Cerebellar cortex (tissue), 1 donor: ENCODE measurements at places on chromosomes 1 and 21.
A peak's percentile ranks its signal among the peaks of the same experiment; 100 is the strongest.

- DNase-seq = no peak
These were observed 8.0 kb downstream of the OLFML3 start for GRCh38 chr1:113987259-113987658.

- no peak for DNase-seq
These were observed 135.2 kb downstream of the SLC44A5 start for GRCh38 chr1:75475696-75476095.

DNA sequence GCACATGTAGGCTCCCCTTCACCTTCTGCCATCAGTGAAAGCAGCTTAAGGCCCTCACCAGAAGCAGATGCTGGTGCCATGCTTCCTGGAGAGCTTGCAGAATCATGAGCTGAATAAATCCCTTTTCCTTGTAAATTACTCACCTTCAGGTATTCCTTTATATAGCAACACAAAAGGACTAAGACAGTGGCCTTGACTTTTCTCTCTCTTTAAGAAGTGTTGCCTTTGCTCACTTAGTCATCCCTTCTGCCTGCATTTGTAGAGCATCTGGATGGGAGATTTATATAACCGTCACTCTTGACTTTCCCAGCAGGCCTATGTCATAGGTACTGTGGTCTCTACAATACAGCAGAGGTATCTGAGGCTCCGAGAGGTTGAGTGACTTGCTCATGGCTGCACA, 3.7 kb downstream of the PCSK9 start:
- no peak for DNase-seq

DNA sequence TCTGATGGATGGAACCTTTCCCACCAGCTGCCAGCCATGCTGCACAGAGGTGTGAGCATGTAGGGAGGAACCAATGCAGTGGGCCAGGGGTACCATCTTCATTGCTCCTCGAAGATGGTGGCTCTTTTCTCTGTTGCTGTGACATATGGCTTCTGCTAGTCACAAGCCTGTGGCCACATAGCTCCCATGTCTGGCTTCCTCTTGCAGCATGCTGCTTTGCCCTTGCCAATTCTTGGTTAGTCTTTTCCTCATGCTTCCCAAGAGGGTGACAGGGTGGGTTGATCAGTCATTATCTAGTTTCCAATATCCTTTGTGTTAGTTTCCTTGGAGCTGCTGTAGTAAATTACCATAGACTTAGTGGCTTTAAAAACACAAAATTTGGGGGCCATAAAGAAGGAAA, 123.4 kb downstream of the ETS2 start:
- no peak for DNase-seq

- no peak for DNase-seq
These were observed 495 bp downstream of the SYNC start for GRCh38 chr1:32701951-32702598.

DNA sequence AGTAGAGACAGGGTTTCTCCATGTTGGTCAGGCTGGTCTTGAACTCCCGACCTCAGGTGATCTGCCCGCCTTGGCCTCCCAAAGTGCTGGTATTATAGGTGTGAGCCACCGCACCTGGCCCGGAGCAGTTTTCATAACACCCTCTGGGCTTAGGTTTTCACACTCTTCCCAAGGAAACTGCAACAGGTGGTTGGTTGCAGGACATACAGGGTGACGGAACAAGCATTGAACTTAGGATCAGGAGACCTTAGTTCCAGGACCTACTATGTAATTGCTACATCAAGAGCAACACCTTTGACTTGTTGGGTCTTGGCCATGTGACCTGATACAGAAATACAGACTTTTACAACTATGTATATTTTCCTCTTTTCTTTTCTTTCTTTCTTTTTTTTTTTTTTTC, 37.9 kb downstream of the MFSD2A start:
- no peak for DNase-seq

DNA sequence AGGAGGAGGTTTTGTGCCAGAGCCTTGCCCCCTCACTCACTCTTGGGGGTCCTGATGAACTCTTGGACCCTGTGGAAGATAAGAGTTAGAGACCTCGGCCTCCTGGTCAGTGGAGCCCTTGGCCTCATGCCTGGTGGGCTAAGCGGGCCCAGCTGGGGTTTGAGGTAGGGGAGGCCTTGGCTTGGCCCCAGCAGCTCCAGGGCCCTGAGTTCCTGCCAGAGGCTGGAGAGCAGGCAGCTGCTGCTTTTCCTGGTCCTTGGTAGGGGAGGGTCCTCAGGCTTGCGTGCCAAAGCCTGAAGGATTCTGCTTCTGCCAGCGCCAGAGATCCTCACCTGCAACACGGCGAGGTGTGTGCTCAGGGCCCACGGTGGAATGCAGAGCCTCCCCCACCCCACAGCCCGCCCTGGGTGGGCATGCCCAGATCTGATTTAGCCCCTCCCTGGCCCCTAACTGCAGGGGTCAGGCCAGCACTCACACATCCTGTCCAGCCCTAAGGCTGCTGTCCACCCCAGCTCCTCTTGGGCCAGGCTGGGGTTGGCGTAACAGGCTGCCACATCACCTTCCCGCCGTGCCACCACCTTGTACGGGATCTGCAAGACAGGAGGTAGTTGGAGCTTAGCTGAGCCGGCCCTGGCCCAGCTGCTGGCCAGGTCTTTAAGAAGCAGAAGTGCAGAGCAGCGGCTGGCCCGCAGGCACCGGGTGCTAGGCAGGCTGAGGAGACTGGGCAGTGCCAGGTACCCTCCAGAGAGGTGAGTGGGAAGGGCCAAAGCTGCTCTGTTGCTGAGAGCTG, 4.7 kb downstream of the GALE start:
- DNase-seq = no peak

DNA sequence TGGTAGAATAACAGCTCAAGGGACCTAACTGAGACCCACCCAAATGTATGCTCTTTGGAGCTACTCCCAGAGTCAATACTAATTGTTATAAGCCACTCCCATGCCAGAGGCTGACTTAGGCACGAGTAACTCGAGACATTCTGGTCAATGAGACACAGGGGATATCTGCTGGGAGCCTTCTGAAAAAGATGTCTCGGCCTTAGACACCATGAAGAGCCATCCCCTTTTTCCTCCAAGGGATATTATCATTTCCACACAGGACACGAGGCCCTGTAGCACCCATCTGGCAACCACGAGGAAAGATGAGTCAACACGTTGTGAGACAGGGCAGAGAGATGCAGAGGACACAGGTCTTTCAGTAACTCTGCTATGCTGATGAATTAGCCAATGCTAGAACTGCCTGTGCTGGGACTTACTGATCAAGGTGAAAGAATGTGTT, 30.7 kb downstream of the ITPKB start:
- no peak for DNase-seq

DNA sequence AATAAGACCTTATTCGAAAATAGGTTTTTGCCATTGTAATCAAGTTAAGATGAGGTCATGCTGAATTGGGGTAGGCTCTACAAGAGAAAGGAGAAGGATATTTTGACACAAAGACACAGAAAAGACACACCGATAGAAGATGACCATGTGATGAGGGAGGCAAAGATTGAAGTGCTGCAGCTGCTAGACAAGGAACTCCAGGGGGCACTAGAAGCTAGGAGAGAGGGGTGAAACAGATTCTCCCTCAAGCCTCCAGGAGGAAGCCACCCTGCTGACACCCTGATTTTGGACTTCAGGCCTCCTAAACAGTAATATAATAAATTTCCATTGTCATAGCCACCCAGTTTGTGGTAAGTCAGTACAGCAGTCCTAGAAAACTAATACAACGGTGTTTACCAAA, 506.8 kb upstream of the CAMK1G start:
- peak; percentile 12 for DNase-seq

DNA sequence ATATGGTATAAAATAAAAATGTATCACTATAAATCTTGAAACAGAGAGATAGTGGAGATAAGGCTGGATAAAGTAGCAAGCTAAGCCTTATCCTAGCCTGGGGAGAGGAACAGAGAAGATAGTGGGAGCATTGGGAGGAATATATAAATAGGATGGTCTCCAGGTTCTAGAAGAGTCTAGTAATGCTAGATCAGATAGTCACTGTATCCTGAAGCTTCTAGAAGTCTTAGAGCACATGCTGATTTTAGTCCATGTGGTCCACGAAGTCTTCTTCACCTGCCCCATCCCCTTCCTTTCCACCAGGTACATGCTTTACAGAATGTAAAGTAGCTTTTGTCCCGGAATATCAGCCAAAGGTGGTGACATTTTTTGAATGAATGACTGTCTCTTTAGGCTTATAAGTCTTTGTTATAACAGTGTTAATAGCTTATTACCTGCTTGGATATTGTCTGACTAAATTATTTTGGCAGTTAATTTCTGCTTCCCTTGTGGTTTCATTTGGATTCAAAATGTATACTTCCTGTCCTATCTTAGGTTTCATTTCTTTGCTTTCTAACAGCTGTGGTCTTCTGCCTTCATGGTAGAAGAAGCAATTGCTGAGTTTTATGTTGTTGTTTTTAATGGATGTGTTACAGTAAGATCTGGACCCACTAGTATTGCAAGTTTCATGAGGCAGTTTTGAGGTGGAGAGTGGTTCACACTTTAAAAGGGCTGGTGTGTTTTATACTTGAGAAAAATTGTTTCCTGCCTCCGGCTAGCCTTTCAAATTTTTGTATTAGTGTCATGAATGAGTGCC, 5.9 kb downstream of the SMG7 start:
- no peak for DNase-seq

GRCh38 chr1:225467193-225468020, 39.6 kb upstream of the LBR start:
- no peak for DNase-seq

GRCh38 chr1:31007462-31007991, 58.0 kb downstream of the PUM1 start:
- DNase-seq = no peak

DNA sequence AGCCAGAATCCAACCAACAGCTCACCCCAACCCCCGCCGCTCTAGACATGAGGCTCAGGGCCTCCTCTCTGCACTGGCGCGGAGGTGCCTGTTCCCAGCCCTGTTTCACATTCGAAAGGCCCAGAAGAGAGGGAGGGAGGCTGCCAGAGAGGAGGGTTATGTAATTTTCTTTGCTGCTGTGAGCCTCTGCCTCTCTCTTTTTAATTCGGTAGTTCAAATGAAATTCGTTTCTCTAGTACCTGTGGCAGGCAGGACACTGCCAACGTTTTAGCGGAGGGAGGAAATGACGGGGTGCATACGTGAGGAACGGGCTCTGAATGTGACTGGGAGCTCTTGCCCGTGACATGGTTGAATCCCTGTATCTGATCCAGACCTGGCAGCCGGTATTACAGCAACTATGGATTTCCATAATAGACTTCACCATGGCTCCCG, 9.4 kb downstream of the PRDM16 start:
- DNase-seq = no peak

DNA sequence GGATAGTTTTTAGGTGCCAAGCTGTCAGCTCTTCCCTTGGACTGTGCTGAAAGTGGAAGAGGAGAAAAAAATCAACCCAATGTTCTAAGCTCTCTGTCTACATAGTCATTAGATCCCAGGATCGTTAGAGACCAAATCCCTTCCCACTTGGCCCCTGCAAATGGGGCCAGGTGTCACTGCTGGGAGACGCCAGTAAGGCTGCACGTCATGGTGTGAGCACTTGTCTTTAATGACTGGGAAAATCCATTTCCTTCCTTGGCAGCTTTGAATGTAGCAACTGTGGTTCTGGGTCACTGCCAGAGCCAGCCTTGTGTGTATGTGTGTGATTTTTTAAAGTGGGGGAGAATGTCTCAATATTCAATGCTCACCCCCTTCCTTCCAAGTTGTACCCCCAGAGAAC, 59.9 kb downstream of the MAN1C1 start:
- peak; percentile 92 for DNase-seq

- DNase-seq = peak; percentile 76
These were observed 10.8 kb upstream of the EXTL1 start for GRCh38 chr1:26010825-26011224.

GRCh38 chr1:54818461-54819194, 17.5 kb upstream of the TTC22 start:
- DNase-seq = no peak

GRCh38 chr1:1173061-1173792, 453 bp upstream of the TTLL10 start:
- no peak for DNase-seq

DNA sequence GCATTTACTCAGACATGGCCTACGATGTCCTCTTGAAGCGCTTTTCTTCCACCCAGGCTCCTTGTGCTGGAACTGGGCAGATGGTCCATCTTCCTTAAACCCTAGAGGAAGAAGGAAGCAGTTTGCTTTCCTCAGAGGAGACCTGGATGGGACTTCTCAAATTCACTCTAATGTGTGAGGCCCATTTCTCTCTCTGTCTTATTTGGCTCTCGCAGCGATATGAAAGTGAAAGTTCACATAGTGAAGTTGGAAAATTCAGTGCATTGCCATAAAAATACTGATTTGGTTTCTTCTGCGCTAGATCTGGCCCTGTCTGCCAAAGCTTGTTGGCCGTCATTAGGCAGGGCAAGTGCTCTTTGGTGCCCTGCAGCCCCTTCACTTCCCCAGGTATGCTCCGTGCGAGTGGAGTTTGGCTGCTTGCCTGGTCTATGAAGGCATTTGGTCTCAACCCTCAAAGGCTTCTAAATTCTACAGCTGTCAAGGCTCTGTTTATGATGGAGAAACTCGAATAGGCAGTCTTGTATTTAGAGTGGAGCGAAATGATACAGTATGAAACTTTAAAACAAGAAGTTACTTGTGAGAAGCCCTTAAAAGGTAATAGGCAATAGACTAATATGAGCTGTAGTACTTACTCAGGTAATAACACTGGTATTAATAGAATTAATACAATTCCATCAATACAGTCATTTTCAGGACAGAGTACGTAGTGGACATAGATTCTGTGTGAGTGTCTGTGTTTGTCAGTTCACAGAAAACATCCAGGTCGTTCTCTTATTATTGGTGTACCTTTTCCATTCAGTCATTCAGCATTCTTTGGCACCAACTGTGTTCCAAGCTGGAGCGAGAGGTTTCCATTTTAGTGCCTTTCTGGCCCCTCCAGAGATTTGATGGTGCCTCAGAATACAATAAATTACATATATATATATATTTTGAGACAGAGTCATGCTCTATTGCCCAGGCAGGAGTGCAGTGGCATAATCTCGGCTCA, 20.5 kb downstream of the SZRD1 start:
- DNase-seq = no peak

GRCh38 chr1:224524679-224525078, 90.1 kb upstream of the WDR26 start:
- no peak for DNase-seq

- DNase-seq = no peak
These were observed 114.4 kb downstream of the CLEC20A start for GRCh38 chr1:178382372-178382771.
